ENCODE measurements at places on chromosomes 16 and 17.
A peak's percentile ranks its signal among the peaks of the same experiment; 100 is the strongest.

DNA sequence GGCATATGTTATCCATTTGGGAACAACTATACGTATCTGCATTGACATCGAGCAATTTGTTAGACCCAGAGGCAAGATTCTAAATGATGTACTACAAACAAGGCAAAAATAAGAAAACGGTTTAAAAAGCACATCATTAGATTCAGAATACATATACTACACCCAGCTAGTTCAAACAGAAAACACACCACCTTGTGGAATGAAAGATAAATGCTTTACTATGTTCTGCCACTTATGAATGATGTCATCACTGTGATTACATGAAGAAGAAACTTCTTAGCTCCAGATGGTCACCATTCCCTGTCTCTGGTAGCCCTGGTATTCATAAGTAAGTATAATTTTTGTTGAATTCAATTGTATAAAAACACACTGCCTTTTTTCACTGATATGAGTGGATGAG, 7.8 kb downstream of the NACA2 start:
- peak; percentile 61 for DNase-seq

DNA sequence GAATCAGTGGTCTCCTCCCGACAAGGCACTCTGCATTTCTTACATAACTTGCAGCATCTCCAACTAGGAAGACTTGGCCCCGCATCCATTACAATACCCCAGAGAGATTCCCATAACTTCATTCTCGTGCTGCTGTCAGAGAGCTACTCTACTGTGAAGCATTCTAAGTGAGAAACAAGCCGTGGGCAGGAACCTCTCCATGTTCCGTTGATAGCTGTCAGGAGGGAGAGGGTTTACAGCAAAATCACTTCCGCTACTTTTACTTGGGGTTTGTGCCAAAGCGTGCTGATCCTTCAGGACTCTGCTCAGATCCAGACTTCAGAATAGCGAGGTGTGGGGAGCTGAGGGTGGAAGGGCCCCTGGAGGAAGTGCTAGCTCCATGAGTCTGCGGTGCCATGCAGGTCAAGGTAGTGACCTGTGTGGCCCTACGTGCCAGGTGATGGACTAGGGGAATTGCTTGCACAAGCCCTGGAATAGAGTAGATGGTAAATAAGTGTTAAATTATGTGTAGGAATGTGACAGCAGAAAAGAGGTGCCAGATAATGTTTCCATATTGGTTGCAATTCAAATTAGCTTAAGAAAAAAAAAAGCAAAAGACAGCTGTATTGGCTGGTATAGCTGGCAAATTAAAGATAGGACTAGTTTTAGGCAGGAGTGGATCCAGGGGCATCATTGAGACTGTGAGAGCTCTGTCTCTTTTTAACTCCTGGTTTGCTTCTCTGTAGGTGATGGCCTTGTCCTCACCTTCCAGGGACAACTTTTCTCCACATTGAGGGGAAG, 358.5 kb upstream of the ERCC4 start:
- no peak for DNase-seq

- DNase-seq = peak; percentile 39
These were observed 7.9 kb upstream of the SOST start for GRCh38 chr17:43766413-43767052.

GRCh38 chr16:19472482-19472881, 49.4 kb downstream of the GDE1 start:
- DNase-seq = no peak

- peak; percentile 83 for DNase-seq
These were observed 32.8 kb upstream of the ETV4 start for GRCh38 chr17:43578699-43579565.

GRCh38 chr17:67421869-67422273, 44.8 kb downstream of the PITPNC1 start:
- DNase-seq = peak; percentile 97

DNA sequence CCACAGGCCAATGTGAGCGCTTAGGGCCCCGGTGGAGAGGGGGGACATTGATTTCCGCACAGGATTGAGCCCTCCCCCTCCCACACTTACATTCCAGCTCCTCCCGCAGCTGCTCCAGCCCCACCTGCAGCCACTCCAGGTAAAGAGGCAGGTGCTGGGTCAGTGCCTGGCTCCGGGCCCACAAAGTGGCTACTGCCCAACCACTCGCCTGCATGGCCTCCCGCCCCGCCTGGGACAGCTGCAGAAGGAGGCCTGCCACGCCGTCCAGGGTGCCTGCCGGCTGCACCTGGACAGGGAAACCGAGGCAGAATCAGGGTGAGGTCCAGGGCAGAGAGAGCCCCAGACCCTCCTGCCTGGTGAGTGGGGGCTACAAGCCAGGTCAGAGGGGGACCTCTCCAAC, 46.3 kb downstream of the RMI2 start:
- no peak for DNase-seq

- DNase-seq = peak; percentile 79
These were observed 25.6 kb downstream of the TTLL6 start for GRCh38 chr17:48791128-48792032.
